ENCODE measurements at places on chromosomes 12 and 14. TPM values are rescaled to one million over a fixed set of nuclear protein-coding genes. Genes with fewer than 3 reads are reported as not detected.
A peak's percentile ranks its signal among the peaks of the same experiment; 100 is the strongest.

Gene CD27
- total RNA-seq = not detected

Gene SPSB2
- 18.0 TPM for total RNA-seq

Gene VDR
- 10.1 TPM for total RNA-seq

Gene ACOT6
- not detected for total RNA-seq

Gene TAS2R9
- not detected for total RNA-seq

GRCh38 chr12:19095756-19096480 is 33.6 kb upstream of the PLEKHA5 start:
- no peak overlapping the region for H3K4me3 ChIP-seq
- no peaks in the 10 kb centered on the region for H3K27me3 ChIP-seq
- peaks cover 7% of the 10 kb centered on the region for H3K36me3 ChIP-seq
- DNase-seq = peak; percentile 6
- H3K4me1 ChIP-seq = peaks cover 17% of the 10 kb centered on the region

- H3K4me3 ChIP-seq = no peak overlapping the region
- no peaks in the 10 kb centered on the region for H3K36me3 ChIP-seq
- H3K27me3 ChIP-seq = no peaks in the 10 kb centered on the region
- H3K4me1 ChIP-seq = no peaks in the 10 kb centered on the region
- H3K27ac ChIP-seq = no peak overlapping the region
These were observed 218.6 kb upstream of the ATP2B1 start for GRCh38 chr12:89927226-89927698.

DNA sequence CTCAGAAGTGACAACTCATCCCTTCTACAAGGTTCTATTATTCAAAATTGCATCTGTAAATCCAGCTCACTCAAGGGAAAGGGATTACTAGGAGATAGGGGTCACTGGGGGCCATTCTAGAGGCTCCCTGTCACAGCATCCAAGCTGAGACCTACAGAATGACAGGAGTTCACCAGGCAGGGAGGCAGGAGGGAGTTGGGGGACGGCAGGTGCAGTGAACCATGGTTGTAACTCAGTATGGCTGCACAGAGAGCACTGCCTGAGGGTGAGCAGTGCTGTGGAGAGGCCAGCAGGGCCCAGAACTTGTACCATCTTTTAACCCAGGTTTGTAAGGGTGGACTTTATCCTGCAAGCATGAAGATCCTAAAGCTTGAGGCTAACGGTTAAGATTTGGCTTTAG is 37.9 kb upstream of the SINHCAF start:
- H3K4me1 ChIP-seq = peaks cover 23% of the 10 kb centered on the region
- no peaks in the 10 kb centered on the region for H3K27me3 ChIP-seq
- H3K27ac ChIP-seq = no peak overlapping the region
- peaks cover 9% of the 10 kb centered on the region for H3K36me3 ChIP-seq
- DNase-seq = no peak
- no peak overlapping the region for H3K4me3 ChIP-seq

DNA sequence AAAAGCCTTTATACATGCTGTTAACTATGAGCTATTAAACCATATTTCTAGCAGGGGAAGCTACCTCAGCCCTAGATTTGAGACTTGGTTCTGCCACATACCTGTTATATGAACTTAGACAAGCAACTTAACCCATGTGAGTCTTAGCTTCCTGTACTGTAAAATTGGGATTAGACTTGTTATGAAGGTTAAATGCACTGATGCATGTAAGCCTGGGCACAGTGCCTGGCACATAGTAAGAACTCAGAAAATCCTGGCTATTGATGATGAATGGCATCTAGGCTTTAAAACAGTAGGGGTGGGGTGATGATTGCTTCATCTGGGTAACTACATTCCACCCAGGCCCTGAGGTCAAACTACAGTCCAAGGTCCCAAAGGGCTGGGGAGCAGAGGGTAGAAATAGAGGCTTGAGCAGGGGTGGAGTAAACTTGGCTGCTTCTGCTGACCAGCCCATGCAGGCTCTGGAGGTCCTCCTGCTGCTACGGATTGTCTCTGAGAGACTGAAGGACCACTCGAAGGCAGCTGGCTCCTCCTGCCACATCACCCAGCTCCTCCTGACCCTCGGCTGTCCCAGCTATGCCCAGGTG is 11.3 kb downstream of the ESPL1 start:
- DNase-seq = no peak
- H3K27me3 ChIP-seq = no peaks in the 10 kb centered on the region
- H3K36me3 ChIP-seq = peaks cover 22% of the 10 kb centered on the region
- H3K27ac ChIP-seq = no peak overlapping the region
- H3K4me3 ChIP-seq = no peak overlapping the region

GRCh38 chr12:10276774-10277173 is 30.9 kb upstream of the KLRD1 start:
- no peak for DNase-seq
- H3K27ac ChIP-seq = no peak overlapping the region
- H3K4me1 ChIP-seq = no peaks in the 10 kb centered on the region
- no peak overlapping the region for H3K4me3 ChIP-seq
- H3K36me3 ChIP-seq = no peaks in the 10 kb centered on the region

- no peak overlapping the region for H3K4me3 ChIP-seq
- no peak overlapping the region for H3K27ac ChIP-seq
- no peaks in the 10 kb centered on the region for H3K27me3 ChIP-seq
- H3K4me1 ChIP-seq = peaks cover under 1% of the 10 kb centered on the region
These were observed 165.8 kb upstream of the SYT1 start for GRCh38 chr12:78698747-78699146.

DNA sequence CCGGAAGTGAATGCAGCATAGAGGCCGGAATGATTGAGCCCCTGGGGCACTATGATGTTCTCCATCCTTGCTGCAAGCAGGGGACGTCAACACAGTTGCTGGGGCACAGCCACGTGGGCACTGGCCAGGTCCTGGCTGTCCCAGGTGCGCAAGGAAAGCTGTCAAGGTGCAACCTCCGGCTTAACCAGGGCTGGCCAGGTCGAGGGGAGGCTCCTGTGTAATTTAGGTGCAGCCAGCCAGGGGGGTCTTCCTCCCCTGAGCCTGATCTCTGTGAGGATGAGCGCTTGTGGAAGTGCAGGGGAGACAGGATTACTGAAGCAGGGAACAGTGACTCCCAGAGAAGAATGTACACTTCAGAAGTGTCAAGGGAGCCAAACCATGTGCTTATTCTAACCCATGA is 852.8 kb upstream of the TMEM132C start:
- no peaks in the 10 kb centered on the region for H3K36me3 ChIP-seq
- H3K4me1 ChIP-seq = no peaks in the 10 kb centered on the region
- DNase-seq = no peak

GRCh38 chr12:92079054-92079385 is 66.6 kb downstream of the BTG1 start:
- no peak overlapping the region for H3K4me3 ChIP-seq
- no peak for DNase-seq
- H3K4me1 ChIP-seq = peaks cover 80% of the 10 kb centered on the region
- H3K27ac ChIP-seq = peak overlapping the region; percentile 75
